CD4-positive, alpha-beta T cell (primary cell): ENCODE measurements at places on chromosomes 3 and 15.
A peak's percentile ranks its signal among the peaks of the same experiment; 100 is the strongest.

GRCh38 chr3:71629289-71629688 is 45.8 kb upstream of the FOXP1 start:
- no peak for DNase-seq

- DNase-seq: no peak
Observed at GRCh38 chr3:108863799-108864135, 41.2 kb downstream of the TRAT1 start.

GRCh38 chr15:95259513-95259912 is 1028.2 kb downstream of the MCTP2 start:
- peak; percentile 50 for DNase-seq

DNA sequence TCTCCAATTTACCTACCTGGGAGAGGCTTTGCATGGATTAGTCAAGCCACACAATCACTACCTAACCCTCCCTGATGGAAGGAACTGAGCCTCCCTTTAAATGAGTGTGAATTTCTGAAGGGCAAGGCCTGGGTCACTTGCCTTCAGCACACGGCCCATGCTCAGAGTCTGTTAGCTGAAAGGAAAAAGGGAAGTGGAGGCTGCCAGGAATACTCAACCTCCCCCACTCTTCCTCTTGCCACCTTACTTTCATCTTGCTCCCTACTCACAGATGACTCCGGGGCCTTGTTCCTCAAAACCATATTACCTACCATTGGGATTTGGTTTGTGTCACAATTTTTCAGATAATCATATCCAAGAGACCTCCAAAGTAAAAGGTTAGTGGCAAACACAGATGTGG is 220.0 kb downstream of the ABHD5 start:
- DNase-seq: no peak

DNA sequence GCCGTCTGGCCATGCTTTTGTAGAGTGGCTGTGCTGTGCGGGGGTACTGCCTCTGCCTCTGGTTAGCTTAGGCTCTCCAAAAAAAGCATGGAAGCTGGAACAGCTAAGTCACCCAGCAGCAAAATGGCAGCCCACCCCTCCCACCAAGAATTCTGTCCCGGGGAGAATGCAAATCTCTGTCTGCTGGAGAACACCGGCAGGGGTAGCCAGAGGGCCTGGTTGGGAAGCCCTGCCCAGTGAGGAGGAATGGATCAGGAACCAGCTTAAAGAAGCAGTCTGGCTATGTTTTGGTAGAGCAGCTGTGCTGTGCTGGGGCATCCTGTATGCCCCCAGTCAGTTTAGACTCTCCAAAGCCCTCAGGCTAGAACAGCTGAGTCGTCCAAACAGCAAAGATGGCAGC is 56.2 kb upstream of the PTPRG start:
- DNase-seq: no peak

- DNase-seq: peak; percentile 29
Observed at GRCh38 chr3:177646749-177647148, 449.5 kb upstream of the TBL1XR1 start.

DNA sequence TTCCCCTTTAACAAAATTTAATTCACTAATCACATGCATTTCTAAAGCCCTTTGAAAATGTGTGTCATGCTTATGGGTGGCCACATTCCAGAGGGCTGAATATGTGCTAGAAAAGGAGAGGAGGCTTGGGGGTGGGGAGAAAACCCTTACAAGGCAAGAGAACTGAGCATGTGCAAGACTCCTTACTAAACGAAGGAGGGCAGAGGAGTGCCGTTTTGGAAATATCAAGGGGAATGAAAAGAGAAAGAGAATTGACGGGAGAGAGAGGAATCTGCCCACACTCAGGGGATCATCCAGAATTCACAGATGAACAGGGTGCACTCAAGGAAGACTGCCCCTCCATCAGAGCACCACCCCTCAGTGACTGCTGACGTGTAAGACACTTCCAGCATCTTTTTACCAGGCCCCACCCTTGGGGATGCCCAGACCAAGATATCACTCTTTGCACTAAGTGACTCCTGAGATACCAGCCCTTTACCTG is 37.9 kb upstream of the TSC22D2 start:
- no peak for DNase-seq

DNA sequence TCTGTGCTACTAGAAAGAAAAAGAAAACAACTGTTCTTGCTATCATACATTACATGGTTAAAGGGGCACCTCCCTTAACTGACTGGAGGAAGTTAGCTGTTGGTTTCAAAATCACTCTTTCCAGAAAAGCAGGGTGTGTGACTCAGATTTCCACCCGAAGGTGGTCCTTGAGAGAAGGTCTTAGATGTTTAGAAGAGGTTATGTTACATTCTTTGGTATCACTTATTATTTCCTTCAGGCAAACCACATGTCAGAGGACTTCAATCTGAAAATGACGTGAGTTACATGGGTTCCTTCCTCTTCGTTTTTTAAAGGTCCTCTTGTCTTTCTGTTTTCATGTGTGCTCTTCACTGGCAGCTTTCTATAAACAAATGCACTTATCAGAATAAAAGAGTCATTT is 307.9 kb upstream of the CBLB start:
- peak; percentile 4 for DNase-seq

DNA sequence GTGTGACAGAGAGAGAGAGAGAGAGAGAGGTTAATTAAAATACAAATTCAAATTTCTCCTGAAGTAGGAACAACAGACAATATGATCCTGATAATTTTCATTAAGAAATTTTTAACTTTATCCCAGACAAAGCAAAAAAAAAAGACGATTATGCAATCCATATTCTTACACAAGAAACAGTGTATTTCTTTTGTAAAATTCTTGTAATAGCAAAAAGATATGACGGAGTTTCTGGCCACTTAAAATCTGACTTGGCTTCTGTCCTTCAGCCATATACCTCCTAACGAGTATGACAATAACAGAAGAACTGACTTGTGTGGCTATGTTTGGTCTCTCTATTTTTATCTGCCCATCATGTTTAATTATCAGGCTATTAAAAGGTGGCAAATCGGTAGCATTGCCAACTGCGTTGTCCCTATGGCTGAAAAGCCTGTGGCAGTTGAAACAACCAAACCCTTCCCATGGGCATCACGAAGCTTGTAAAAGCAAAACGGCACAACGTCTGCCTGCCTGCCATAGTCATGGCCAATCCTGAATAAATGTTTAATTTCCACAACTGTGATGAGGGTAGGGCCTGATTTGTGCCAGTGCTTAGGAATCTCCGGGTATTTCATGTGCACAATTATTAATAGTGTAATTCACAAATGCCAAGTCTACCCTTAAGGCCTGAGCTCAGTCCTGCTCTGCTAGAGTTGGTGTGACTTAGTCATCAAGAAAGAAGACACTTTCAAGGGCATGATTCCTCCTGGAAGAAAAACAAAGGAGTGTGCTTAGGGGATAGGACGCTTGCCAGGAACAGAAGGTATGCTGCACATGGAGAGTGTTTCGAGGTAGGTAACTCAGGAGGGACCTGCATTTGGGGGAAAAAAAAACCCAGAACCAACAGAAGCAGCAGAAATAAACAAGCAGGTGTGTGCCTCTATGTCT is 1090.2 kb downstream of the FHIT start:
- DNase-seq: no peak

GRCh38 chr15:62248277-62248984 is 83.3 kb upstream of the C2CD4B start:
- no peak for DNase-seq

DNA sequence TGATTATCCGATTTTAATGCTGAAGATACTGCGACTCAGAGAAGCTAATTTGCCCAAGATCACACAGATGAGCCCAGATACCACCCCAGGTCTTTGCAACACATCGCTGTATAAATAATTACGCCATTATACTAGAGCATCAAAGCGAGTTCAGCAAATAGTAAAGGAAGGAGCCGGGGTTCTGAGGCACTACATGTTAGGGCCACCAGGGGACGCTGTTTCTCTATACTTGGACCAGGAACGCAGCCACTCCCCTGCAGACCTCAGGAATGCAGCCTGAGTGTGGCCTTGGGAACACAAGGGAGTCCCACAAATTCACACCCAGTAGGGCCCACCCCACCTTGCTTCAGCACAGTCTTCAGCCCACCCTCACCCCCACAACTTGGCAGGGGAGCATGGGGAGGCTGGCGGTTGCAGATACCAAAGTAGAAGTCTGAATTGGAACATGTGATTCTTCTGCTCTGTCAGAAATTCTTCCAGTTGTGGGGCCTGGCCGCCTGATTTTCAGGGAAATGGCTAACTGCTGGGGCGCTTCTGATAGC is 57.8 kb upstream of the RYK start:
- DNase-seq: peak; percentile 82

DNA sequence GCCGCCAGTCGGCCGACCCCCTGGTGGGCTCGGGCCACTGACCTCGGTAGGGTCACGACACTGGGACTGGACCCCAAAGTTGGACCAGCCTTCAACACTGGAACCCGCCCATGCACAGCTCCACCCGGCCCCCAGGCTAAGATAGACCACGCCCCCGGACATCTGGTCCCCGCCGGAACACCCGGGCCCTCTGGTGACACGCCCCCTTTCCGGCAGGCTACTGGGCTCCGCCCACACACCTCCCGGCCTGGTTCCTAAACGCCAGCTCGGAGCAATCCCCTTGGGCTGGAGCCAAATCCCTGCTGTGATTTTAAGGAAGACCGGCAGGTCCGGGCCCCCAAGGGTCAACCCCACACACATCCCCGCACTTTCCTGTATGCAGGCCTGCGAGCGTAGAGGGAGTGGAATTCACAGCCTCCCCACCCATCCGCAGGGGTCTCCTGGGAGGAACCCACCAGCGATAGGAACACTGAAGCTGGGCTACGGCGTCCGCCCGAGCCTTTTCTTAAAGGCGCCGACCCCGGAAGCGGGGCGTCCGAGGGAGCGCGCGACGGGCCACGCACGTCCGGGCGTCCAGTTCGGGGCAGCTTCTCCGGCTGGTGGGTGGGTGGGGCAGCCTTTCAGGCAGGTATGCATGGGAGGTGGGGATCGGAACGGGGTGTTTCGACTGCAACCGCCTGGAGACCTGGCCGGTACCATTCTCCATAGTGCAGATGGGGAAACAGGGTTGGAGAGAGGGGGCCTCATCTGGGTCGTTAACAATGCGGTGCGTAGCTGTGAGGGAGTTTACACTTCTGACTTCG is at the start of gene HEMK1:
Gene HEMK1 (plus strand): TSS at position 576 of the 803 bp plus-strand sequence. CDS start 1,583 bp downstream, outside the sequence.
- DNase-seq: peak; percentile 95

- no peak for DNase-seq
Observed at GRCh38 chr3:104796556-104796955, 570.2 kb upstream of the ALCAM start.

DNA sequence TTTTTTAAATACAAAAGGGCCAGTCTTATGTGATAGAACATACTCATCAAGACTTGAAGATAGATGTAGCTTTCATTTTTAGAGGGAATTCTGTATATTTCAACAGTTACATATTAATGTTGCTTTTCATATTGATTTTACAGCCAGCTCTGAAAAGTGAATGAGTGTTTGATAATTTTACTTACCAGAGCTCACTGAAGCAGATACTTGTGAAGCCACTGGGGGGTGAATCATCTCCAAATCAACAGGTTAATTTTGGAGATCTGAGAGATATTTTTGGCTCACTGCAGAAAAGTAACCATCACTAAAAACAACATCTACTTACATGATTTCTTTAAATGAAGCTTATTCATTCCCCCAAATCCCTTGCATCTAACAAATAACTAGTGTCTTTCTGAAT is 24.7 kb downstream of the TNFAIP8L3 start:
- DNase-seq: no peak

DNA sequence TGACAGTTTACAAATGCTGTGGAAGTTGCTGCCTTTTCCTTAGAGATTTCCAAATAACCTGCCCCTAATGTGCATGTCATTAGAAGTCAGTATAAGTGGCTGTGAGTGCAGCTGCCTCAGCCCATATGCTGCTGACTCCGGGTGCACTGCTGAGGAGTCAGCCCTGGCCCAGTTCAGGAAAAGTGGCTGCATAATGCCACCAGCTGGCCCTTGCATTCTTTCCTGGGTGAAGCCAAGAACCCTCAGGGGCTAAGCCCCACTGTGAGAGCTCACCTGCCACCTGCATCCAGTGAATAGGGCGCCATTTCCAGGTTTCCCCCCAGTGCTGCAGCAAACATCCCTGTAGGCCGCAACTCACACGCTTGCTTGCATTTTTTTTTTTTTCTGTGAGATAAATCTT is 139.9 kb downstream of the TJP1 start:
- DNase-seq: no peak

- no peak for DNase-seq
Observed at GRCh38 chr3:66041116-66041515, 2.4 kb upstream of the MAGI1 start.
